Gastroesophageal sphincter (tissue), 4 donors: ENCODE measurements at places on chromosomes 4 and X.

- no peak for ATAC-seq
These were observed 100.5 kb downstream of the NAA11 start for GRCh38 chr4:79225360-79225759.

GRCh38 chr4:3248811-3249661, at the start of gene MSANTD1:
MSANTD1 (plus strand) TSS chr4:3249159; CDS start chr4:3249223, 64 bp downstream.
- no peak for ATAC-seq

GRCh38 chrX:1598876-1599790, 7.7 kb downstream of the AKAP17A start:
- no peak for ATAC-seq

DNA sequence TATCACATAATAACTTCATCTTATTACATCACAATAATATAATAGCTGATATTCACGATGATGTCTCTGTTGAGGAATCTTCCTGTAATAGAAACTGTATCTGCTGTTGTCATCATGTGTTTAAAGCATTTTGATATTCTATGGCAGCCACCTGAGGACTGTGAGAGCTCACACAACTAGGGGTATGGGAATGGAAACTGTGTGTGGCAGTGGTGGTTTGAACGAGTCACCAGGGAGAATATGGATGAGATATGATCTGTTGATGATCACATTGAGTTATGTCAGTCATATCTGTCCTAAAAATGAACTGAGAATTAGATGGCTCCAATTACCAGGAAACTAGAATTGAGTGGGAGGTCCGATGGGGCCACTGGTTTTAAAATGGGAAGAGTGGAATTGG, 169.6 kb downstream of the MID1IP1 start:
- no peak for ATAC-seq

- no peak for ATAC-seq
These were observed 13.4 kb upstream of the DHRSX start for GRCh38 chrX:2514131-2514530.

- ATAC-seq, result no peak
These were observed 197.7 kb downstream of the INPP4B start for GRCh38 chr4:142648378-142648777.

DNA sequence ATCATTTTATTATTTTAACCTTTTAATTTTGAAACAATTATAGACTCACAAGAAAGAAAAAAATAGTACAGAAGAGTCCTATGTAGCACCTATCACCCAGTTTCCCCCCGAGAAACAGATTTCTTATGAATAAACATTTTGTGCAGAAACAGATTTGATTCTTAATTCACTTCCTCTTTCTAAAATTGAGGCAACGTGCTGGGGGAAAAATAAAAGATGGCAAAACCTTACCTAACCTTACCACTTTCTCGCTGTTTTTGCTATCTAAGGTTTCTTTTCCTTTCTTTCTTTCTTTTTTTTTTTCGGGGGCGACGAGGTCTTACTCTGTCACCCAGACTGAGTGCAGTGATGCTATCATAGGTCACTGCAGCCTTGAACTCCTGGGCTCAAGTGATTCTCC, 4.3 kb upstream of the CLNK start:
- ATAC-seq, result no peak

GRCh38 chr4:142101401-142101800, 465.0 kb downstream of the IL15 start:
- ATAC-seq, result no peak
